ENCODE measurements at places on chromosomes 1 and 21.
A peak's percentile ranks its signal among the peaks of the same experiment; 100 is the strongest.

DNA sequence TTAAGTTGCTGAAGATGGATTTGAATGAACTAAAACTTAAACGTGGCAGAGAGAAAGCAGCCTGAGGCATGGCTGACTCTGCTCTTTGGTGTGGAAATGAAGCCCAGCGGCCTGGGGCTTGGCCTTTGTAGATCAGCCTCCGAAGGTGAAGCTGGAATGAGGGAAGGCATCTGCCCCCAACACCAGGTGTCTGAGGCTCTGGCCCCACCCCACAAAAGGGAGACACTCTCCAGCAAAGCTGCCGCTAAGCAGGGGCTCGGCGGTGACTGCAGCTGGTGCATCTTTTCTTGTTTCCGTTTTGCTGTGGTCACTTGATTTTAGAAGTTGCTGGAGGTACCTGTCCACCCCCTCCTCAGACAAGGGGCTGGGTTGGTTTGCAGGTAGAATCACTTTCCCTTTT is 38.2 kb upstream of the NID1 start:
- no peak for DNase-seq

- no peak for DNase-seq
These were observed 297.4 kb downstream of the ST6GALNAC3 start for GRCh38 chr1:76371941-76372340.

DNA sequence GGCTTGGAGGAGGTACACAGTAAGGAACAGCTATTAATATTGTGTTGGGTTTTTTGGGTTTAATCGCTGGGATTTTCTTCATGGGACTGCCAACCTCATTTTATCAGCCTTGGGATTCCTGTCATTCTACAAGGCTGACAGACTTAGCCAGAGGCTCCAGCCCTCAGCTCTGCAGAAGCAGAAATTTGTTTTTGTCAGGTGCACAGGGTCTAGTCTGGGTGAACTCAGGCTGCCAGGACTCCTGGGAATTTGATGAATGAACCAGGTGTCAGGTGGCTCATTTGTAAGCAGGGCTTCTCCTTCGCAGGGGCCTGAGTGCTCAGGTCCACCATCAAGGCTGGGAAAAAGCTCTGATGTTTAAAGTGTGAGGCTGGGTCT is 11.5 kb upstream of the ZNF362 start:
- no peak for DNase-seq

- no peak for DNase-seq
These were observed 1.1 kb downstream of the TFF2 start for GRCh38 chr21:42349420-42350317.

DNA sequence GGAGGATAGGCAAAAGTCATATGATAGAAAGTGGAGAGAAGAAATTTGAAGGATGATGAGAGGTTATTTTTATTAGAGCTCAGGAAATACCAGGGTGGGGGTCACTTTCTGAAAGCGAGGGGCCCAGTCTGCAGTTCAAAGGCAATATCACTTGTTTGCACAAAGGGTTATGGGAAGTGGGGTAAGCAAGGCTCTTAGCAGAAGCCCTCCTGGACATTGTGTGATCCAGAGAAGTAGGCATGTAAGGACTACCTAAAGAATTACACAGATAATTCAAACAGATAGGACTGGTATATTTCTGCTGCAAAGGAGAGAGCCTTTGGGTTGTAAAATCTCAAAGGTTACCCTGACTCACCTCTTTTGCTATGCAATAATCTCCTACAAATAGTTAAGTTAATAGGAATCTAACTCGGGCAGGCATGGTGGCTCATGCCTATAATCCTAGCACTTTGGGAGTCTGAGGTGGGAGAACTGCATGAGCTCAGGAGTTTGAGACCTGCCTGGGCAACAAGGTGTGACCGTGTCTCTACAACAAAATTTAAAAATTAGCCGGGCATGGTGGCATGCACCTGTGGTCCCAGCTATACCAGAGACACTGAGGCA is 25.2 kb upstream of the PRRC2C start:
- DNase-seq, result no peak

- DNase-seq, result peak; percentile 7
These were observed 19.9 kb downstream of the ATP8B2 start for GRCh38 chr1:154344977-154345837.

- DNase-seq, result peak; percentile 43
These were observed 167.4 kb downstream of the LRRC40 start for GRCh38 chr1:70038025-70038424.

- no peak for DNase-seq
These were observed 172.9 kb upstream of the RUNX1 start for GRCh38 chr21:35222021-35222420.
